ENCODE measurements at places on chromosomes 3 and 15.

- DNase-seq: no peak
These were observed 35.2 kb downstream of the DNASE1L3 start for GRCh38 chr3:58175437-58176184.

GRCh38 chr3:57777774-57778173 lies 21.7 kb downstream of the SLMAP start:
- DNase-seq: no peak

DNA sequence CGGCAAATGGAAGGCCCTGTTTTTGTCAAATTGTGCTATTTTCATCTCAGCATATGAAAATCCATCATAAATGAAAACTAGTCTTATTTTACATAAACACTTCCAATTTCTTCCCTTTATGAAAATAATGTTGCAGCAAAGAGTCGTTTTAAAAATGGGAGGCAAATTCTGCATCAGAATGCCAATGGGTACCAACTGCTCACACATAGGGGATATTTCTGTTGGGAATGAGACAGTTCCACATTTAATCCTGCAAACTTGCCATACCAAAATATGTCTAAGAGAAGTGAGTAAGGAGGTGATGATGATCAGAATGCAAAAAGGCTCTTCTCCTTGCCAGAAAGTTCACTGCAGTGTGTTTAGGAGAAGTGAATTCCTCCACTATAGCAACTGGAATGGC lies 391.7 kb downstream of the CACNA2D3 start:
- DNase-seq: no peak

GRCh38 chr3:53092942-53093341 lies 37.3 kb downstream of the RFT1 start:
- DNase-seq: no peak

GRCh38 chr3:135148398-135149020 lies 353.4 kb downstream of the EPHB1 start:
- no peak for DNase-seq
